ENCODE measurements at places on chromosomes 13 and 19.

- no peak for DNase-seq
Measured at GRCh38 chr19:13968999-13969398, 16.7 kb downstream of the DCAF15 start.

DNA sequence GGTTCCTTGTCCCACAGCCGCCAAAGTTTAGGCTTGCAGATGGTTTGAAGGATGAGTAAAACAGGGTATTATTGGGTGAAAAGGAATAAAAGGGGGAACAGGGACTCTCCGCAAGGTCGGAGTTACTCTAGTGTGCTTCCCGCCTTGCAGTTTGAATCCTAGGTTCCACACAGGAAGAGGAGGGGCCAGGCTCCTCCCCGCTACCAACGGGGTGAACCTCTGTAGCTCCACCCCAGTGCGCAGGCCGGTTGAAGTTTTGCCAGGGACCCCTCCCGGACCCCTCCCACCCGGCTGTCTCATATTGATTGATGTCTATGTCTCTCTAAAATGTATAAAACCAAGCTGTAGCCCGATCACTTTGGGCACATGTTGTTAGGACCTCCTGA is 11.6 kb upstream of the GTF2F2 start:
- no peak for DNase-seq

- no peak for DNase-seq
Measured at GRCh38 chr13:19179916-19180315, 1.7 kb downstream of the TUBA3C start.

DNA sequence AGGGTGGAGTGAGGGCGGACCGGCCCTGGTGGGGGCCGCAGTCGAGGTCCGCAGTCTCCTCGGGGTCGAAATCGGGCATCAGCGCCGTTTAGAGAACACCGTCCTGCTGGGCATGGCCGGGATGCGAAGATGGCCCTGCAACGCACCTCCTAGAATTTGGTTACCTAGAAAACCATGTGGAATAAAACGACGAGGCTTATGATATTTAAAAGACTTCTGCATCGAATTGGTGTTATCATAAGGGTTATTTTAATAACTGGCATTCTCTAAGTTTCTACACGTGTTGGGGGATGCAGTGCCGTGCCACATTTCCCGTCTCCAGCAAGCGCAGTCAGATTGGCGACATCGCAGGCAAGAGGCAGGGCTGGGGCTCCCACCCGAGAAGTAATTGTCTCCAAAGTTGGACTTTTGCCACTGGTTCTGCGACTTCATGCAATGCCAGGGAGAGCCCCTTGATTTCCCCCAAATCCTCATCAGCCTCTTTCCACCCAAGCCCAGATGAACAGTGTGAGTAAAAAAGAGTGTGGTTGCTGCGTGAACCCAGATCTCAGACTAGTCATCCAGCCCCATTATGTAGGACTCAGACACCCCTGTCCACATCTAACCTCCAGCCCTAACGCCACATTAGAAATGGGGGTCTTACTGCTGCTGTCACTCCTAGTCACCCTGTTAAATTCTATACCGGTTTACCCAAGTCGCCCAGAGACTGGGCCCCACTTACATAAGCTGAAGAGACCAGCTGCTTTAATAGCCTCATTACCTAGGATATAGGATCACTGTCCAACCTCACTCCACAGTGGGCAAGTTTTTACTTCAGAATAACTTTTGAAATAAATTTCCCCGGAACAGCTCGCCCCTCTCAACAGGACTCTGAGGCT is 571 bp upstream of the DHRS12 start:
- no peak for DNase-seq

GRCh38 chr13:27383104-27383921 is 41.1 kb upstream of the GTF3A start:
- DNase-seq, result no peak

GRCh38 chr19:18601875-18602274 is 4.7 kb downstream of the CRLF1 start:
- DNase-seq, result no peak

- no peak for DNase-seq
Measured at GRCh38 chr19:45340899-45341453, 426 bp downstream of the KLC3 start.

DNA sequence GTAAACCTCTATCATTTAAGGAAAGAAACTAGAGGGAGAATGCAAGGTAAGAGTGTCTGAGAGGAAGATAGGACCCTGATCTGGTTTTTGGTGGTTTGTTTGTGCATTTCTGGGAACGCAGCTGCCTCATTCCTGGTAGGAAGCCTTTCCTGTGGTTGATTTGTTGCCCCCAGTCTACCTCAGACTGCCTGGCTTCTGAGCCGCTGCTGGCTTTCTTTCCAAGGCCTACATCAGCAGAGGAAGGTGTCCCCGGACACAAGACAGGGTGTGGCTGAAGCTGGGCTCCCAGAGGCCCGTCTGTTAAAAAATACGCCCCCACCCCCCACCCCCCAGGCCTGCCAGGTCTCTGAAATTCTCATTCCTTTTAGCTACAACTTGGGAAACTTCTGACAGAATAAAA is 42.6 kb downstream of the C13orf42 start:
- DNase-seq, result no peak

DNA sequence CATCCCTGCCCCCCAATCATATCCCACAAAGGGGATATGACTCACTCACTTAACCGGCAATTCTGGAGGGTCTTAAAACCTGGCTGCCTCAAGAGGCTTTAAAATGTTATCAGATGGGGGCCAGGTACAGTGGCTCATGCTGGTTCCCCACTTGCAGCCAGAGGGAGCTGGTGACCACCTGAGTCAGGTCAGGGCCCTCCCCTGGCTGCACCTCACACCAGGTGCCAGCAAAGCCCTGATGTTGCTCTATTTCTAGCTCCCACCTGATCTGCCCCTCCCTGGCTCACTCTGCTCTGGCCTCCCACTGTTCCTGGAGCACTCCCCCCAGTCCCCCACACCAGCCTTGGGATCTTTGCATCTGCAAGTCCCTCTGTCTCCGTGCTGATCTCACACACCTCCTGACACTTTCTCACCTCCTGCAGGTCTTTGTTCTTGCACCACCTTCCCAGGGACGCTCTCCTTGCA is 14.2 kb downstream of the HPN start:
- no peak for DNase-seq

- no peak for DNase-seq
Measured at GRCh38 chr13:59672445-59672844, 491.3 kb downstream of the DIAPH3 start.

GRCh38 chr19:41988947-41989346 is 5.1 kb downstream of the ATP1A3 start:
- DNase-seq, result no peak

DNA sequence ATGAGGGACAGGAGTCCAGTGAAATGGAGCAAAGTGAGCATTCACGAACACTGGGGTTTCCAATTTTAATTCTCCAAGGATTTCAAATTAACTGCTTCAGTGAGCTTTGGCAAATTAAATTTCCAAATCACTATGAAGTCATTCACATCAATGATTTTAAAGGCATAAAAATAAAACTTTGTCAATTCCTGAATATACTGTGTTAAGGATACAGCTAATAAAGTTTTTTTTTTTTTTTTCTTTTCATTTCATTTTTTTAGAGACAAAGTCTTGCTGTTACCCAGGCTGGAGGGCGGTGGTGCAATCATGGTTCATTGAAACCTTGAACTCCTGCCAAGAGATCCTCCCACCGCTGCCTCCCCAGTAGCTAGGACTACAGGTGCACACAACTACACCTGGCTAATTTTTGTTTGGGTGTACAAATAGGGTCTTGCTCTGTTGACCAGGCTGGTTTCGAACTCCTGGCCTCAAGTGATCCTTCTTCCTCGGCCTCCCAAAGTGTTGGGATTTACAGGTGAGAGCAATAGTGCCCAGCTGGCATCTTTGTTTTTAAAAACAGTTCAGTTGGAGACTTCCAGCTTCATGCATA is 21.9 kb downstream of the RBM26 start:
- DNase-seq, result no peak

- no peak for DNase-seq
Measured at GRCh38 chr13:19059016-19059780, 122.4 kb downstream of the TUBA3C start.

- peak; percentile 47 for DNase-seq
Measured at GRCh38 chr19:41893899-41894298, 10.9 kb downstream of the ARHGEF1 start.

DNA sequence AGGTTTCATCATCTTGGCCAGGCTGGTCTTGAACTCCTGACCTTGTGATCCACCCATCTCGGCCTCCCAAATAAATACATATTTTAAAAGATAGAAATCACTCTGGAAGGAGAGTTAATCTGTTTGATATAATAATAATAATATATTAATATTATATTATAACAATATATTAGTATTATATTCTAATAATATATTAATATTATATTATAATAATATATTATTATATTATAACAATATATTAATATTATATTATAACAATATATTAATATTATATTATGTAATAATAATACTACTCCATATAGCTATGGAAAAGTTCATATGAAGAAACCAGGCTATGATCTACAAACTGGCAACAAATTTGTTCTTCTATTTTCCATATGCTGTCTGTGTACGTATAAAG is 16.8 kb downstream of the HPN start:
- DNase-seq, result no peak

DNA sequence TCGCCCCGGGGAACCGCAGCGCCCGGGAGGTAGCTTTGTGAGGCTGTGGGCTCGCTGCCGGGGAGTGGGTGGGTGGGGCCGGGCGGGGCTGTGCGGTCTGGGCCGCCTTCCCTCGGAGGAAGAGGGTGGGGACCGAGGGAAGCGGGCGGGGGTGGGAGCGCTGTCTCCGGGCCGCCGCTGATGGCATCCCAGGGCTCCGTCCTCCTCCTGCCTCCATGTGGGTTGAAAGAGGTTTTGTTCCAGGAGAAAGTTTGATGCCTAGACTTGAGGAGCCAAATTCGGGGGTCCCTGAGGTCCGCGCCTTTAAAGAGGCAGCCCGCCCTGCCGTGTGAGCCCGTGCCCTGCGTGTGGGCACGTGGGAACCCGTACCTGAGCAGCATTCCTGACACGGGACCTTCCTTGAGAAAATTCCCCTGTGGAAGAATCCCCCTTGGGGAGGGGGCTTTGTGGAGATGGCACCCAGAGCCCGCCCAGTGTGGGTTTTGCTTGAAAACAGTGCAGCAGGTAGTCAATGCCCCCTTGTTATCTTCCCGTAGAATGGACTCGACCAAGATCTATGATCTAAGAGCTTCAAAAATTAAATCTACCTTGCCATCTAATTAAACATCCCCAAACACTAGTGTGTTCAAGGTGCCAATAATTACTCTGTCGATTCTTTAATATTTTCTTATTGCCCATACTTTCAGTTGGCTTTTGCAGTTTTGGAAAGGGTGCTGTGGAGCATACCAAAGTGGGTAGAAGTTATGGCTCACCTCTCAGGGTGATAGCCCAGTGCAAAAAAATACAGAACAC is 107.8 kb downstream of the RXFP2 start:
- no peak for DNase-seq

- DNase-seq, result no peak
Measured at GRCh38 chr19:16637535-16637934, 9.5 kb upstream of the MED26 start.

DNA sequence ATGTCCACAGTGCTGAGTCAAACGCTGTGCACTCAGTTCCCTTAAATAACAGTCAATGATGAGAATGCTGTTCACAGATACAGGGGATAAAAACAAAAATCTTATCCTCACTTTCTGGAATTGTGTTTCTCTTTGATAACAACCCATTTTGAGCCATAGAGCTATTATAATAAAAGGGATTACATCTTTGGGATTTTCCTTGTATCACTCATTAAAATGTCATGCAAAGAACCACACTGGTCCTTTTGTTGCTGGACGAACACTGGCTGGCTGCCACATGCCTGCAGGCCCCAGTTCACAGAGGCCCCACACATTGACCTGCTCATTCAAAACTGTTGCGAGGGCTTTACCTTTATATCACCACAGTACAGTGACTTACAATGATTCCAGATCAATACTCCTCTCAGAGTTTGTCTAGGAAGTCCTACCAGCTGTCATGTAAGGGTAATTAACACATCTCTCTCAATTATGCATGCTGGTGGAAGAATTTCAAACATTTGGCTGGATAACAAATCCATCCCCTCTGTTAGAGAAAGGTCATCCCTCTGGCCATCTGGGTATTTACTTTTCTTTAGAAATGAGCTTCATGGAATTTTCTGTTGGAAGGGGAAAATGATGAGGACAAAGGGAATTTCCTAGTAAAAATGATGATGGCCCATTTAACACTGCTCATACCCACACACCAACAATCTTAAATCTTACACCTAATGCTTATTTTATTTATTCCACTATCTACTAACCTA is 85.9 kb downstream of the MBNL2 start:
- no peak for DNase-seq

GRCh38 chr13:46778890-46779289 is 18.1 kb downstream of the ESD start:
- no peak for DNase-seq

GRCh38 chr13:76425935-76426334 is 460.3 kb downstream of the KCTD12 start:
- no peak for DNase-seq

- no peak for DNase-seq
Measured at GRCh38 chr13:67854990-67855389, 624.9 kb upstream of the PCDH9 start.

- DNase-seq, result no peak
Measured at GRCh38 chr19:947707-948539, 22.1 kb downstream of the ARID3A start.

DNA sequence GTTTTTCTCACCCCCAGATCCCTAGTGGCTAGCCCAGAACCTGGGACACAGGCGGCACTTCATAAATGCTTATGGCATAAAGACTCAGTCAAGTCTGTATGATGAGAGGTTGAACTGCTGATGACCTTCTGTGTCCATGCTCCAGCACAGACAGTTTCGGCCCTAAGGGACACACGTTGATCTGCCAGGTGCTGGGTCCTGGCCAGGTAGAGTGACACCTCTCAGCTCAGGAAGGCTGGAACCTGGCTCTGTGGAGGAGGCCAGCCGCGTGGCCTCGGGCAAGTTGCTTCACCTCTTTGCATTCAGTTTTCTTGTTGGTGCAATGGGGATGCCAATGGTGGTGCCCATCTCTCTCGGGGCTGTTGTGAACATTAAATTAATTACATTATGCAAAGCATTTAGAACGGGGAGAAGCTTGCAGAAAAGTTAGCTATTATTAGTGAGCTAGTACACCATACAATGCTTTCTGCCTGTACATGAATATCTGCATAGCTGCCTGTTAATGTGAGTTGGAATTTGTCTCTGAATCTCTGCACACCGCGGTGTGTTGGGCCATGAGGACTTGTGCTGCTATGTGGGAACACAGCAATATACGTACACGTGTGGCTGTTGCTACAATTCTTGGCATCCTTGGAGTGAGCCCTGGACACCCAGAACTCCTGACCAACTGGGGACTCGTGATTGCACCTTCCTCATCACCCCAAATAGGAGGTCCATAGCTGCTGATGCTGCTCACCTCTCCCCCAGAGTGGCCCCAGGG is 8.4 kb downstream of the GADD45B start:
- DNase-seq, result no peak

GRCh38 chr19:51392701-51393100 is 2.3 kb upstream of the C19orf84 start:
- DNase-seq, result no peak
